Mesenteric fat pad (tissue), 1 donor: ENCODE measurements at places on chromosomes 11 and 22.

- DNase-seq = no peak
Measured at GRCh38 chr11:111946499-111946898, 9.4 kb downstream of the DIXDC1 start.

DNA sequence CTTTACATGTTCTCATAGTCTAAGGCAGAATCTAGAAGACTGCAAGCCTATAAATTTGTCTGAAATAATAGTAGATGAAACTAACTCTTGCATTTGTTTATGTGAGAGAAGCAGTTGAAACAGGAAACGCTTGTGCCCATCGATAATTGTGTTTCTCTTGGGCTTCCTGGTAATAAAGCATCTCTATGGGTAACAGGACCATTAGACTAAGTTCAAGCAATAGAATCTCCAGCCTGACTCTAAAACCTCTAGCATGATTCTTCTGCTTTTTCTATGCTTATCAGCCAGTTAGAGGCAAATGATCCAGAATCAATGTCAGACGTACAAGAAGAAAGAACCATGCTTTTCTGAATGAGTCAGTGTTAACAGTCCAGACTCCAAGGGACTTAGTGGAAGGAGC lies 1734.4 kb downstream of the LRRC4C start:
- DNase-seq = no peak

GRCh38 chr11:12330485-12331231 lies 46.7 kb upstream of the PARVA start:
- DNase-seq = no peak

DNA sequence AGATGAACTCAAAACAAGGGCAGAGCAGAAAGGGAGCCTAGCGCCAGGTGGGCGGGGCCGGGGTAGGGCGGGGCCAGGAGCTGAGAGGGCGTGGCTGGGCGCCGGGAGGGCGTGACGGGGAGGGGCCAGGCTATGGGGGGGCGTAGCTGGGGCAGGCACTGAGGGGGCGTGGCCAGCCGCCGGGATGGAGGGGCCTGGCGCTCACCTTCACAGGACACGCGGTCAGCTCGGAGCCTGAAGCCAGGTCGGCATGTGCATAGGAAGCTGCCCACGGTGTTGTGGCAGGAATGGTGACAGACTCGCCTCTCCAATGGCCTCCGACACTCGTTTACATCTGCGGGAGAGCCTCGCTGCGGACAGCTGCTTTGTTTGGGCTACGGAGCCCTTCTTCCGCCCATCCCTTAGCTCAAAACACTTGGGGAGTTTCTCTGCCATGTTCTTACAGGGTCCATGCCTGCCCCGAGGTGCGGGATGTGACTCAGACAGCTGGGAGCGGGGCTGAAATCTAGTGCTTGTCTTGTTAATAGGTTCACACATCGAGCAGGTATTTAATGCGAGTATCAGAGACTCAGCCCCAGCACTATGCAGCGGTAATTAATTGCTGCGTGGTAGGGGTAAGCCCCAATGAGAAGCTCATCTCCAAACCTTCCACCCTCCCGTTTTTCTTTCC lies 13.4 kb downstream of the VWCE start:
- DNase-seq = no peak

GRCh38 chr11:117817368-117818040 lies 7.0 kb downstream of the FXYD2 start:
- DNase-seq = no peak

DNA sequence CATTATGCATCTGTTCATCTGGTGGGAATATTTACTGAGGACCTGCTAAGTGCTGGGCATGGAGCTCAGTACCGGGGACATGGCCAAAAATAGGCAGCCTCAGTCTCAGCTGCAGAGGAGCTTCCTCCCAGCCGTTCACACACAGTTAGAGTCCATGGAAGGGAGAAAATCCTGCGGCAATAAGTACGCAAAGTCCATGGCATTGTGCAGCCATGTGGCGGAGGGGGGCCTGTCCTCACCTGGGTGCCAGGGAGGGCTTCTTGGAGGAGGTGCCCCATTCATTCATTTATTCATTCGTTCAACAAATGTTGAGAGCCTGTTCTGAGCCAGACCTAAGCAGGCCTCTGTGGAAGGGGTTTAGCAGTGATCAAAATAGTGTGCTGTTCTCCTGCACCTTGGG lies 59.3 kb upstream of the ANO1 start:
- DNase-seq = peak; percentile 57

DNA sequence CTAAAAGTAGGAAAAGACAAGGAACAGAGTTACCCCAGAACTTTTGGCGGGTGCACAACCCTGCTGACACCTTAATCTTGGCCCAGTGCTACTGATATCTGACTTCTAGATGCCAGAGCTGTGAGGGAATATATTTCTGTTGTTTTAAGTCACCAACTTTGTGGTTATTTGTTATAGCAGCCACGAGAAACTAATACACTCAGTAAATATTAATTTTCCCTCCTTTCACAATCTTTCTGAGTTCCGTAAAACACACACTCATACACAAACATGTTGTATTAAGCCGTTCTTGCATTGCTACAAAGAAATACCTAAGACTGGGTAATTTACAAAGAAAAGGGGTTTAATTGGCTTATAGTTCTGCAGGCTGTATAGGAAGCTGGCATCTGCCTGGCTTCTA lies 16.1 kb upstream of the ZDHHC13 start:
- DNase-seq = no peak

DNA sequence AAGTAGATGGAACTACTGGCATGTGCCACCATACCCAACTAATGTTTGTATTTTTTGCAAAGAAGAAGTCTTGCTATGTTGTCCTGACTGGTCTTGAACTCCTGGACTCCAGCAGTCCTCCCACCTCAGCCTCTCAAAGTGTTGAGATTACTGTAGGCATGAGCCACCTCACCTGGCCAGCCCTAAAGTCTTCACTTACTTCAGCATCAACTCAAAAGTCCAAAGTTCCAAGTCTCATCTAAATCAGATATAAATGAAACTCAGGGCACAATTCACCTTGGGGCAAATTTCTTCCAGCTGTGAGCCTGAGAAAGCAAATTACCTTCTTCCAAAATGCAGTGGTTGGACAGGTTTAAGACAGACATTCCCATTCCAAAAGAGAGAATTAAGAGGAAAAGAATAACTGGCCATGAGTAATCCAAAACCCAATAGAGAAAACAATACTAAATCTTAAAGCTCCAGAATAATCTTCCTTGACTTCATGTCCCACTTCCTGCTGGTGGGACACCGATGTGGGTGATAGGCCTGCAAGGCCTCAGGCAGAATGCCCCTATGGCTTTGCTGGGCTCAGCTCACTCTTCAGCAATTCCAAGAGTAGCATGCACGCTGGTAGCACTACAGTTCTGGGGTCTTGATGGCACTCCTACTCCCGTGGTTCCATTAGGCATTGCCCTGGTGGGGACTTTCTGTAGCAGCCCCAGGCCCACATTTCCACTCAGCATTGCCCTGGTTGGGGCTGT lies 50.3 kb downstream of the TUG1 start:
- peak; percentile 39 for DNase-seq

GRCh38 chr22:31853736-31854495 lies 90.4 kb upstream of the YWHAH start:
- DNase-seq = no peak

GRCh38 chr11:70097783-70098563 lies 19.9 kb downstream of the ANO1 start:
- DNase-seq = no peak

DNA sequence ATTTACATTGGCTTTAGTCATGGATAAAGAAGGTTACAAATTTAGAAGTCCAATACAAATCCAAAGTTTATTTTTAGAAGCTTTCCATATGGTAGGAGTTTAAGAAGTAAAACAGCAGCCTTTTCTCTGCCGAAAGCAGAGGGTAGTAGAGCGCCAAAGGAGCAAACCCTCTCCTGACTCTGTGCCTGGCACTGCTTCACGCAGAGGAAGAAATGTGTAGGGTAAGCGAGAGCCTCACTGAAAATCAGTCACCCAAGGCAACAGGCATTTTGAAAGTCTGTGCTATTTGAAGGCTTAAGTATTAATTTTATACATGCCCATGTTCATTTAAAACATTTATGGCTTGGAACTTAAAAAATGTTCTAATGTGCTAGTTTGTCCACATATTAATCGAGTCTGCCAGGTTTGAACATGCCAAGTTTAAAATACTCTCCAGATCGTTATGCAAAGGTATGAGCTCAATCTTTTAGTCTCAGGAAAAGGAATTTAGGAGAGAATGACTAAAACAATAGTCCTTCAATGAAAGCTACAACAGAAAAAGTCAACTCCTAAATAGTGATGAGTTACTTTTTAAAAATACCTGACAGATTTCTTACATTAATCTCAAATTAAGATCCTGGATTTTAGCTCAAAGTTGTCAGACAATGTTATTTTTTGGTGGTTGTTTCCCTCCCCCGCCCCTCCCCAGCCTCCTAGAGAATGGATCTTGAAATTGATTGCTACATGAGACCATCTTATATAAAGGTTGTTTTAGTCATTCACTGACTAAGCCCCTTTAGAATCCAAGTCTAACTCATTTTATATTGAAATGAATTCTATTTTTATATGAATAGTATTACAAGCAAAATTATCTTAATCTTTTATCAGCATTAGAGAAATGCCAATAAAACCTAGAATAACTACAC lies 38.7 kb downstream of the MRTFA start:
- DNase-seq = no peak

- no peak for DNase-seq
Measured at GRCh38 chr11:45362636-45363035, 76.5 kb upstream of the SYT13 start.

DNA sequence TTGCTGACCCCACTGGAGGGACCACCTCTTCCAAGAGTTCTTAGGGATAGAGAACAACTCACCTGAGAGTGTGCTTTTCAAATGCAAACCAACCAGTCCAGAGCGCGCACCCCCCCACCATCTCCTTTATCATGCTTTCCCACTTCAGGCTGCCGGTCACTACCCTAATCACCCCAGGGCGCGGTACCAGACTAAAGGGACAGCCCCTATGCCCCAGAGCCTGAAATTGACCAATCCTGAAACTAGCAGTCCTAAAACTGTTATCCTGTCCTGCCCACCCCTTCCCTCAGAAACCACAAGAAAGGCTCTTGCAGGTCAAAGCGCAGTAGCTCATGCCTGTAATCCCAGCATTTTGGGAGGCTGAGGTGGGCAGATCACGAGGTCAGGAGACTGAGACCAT lies 37.0 kb downstream of the NEAT1 start:
- no peak for DNase-seq

- no peak for DNase-seq
Measured at GRCh38 chr22:45600790-45601730, 70.6 kb upstream of the ATXN10 start.

DNA sequence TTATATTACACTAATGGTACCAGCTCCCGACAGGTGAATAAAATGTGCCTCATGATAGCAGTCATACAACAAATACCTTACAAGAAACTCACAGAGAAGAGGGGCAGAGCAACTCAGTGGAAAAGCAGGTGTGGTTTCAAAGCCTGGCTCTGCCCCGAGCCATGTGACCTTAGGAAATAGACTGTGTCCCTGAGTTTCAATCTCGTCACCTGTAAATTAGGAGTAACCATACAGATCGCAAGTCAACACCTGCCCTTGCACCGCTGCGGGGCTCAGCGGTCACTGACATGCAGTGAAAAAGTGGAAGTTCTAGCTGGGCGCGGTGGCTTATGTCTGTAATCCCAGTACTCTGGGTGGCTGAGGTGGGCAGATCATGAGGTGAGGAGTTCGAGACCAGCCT lies 11.9 kb upstream of the MRTFA start:
- peak; percentile 75 for DNase-seq

DNA sequence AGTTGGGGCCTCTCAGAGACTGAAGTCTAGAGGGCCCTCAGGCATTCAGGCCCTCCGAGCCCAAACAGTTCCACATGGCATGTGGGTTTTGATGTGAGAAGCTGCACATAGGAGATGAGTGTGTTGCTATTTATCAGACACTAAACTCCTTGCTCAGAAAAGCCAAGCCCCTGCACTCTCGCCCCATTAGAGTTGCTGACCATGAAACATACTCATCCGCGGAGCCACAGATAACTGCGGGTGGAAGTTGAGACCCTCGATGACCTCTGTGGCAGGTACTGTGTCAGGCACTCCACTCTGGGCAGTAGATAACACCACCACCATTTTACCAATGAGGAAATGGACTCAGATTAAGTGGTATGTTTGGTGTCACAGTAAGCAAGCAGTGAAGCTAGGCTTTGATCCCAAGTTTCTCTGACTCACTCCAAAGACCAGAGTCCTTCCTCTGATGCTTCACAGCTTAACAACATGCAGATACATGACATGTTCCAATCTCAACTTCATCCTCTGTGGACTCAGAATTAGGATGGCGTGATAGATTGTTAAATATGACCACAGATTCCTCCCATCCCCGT lies 202.1 kb downstream of the ADAMTS15 start:
- DNase-seq = no peak

DNA sequence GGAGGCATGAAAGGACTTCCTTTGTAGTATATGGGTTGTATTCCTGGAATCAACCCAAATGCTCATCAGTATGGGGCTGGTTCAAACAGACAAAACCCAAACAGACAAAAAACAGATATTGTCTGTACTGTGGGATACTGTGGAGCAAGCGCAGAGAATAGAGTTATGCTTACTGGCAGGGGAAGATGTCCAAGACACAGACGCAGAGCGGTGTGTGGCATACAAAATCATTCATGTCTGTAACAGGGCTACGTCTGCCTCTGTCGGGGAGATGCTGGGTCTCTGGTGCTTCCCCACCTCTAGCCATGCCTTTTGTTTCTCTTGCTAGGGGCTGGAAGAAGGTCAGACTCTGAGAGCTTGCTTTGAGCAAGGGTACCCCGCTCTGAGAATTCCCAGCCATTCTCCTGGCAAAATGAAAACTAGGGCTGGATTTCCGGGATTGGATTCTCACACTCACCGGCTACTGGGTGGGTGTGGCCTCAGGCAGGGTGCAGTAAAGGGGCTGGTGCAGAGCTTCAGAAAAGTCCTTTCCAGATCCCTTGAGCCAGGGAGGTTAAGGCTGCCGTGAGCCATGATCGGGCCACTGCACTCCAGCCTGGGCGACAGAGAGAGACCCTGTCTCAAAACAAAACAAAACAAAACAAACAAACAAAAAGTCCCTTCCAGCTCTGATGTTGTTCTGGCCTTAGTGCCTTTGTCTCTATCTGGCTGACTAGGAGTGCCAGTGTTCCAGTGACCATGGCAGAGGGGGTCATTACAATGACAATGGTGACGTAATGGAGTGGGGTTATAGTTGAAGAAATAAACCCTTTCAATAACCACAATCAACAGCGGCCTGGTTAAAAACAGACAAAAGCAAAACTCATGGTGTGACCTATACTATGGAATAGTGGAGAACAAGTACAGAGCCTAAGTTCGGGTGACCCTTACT lies 2.9 kb upstream of the ABCC8 start:
- DNase-seq = no peak

- no peak for DNase-seq
Measured at GRCh38 chr11:86438685-86439084, 64.0 kb downstream of the CCDC81 start.

GRCh38 chr22:48236261-48236660 lies 1473.8 kb downstream of the TBC1D22A start:
- DNase-seq = peak; percentile 62

DNA sequence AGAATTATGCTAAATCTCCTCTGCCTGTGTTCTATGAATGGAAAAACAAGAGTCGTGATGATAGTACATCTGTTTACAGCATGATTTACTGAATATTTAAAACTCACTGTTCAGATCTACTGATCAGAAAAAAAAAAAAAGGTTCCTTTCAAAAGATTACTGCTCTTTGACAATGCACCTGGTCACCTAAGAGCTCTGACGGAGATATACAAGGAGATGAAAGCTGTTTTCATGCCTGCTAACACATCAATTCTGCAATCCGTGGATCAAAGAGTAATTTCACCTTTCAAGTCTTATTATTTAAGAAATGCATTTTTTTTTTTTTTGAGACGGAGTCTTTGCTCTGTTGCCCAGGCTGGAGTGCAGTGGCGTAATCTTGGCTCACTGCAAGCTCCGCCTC lies 30.7 kb downstream of the CLTCL1 start:
- no peak for DNase-seq
